MCF 10A (cell line): ENCODE measurements at places on chromosomes 12 and 14. TPM values are rescaled to one million over a fixed set of nuclear protein-coding genes. Genes with fewer than 3 reads are reported as not detected.

DNA sequence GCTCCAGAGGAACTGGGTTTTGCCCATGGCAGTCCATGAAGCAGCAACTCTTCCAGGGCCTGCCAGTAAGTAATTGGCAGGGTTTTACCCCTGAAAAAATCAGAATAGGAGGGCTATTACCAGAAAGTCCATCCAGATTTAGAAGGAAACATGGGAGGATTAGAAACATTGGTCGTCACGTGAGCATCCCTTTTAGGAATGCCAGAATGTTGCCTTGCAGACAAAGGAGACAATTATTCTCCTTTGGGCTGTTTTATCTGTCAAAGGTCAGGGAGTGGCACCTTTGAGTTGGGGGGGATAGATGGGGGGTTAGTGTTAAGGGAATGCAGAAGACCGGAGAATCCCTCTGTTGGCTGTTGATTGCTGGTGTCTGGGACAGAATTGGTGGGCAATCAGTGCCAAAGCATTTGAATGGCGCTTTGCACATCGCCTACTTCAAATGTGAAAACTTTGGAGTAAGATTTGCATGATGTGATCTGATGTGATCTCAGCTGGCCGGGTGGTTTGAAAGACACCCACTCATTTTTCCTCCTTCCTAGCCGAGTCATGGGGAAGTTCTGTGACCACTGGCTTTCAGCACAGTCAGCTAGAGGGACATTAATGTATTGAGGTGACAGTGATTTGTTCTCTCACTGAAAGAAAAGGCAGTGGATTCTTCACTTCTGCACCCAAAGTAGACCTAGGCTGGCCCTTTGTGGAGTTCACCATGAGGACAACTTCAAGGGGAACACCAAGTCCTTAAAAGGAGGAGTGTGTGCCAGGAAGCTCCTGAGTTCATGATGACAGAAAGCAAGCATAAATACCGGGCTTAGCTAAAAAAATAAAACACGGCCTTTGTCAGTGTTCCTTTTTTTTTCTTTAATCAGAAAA is 31.4 kb downstream of the FLVCR2 start:
- DNase-seq, result no peak

The SLC38A2 gene
- total RNA-seq, result 817 and 1,070 TPM in 2 replicates

- DNase-seq, result no peak
Measured at GRCh38 chr14:75285331-75285730, 6.7 kb downstream of the FOS start.

GRCh38 chr14:51107801-51108200 is 12.9 kb upstream of the TRIM9 start:
- DNase-seq, result no peak
